NCI-H2081 (cell line): ENCODE measurements at places on chromosomes 1 and 21.

DNA sequence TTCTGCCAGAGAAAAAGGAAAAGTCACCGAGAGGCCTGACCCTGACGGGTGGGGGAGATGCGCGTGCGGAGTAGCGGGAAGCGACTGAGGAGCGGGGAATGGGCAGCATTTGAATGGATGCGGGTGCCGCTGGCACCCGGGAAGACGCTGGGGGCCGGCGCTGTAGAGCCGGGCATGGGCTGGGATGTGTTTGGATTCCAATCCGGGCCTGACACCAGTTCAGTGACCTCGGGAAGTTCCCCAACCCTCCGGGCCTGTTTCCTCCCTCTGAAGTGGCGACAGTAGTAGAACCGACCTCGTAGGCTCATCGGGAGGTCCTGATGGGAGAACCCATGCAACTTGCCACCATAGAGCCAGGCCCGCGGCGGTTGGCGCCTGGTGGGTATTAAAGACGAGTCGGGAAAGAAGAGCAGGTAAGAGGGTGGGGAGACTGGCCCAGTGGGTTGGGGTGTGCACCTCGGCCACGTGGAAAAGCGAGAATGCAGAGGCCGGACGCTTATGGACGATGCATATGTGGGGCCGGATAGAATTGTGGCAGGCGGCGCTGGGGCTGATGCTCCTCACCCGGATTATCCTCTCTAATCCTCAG lies 642 bp upstream of the SLC16A1 start:
- peak; percentile 41 for DNase-seq

DNA sequence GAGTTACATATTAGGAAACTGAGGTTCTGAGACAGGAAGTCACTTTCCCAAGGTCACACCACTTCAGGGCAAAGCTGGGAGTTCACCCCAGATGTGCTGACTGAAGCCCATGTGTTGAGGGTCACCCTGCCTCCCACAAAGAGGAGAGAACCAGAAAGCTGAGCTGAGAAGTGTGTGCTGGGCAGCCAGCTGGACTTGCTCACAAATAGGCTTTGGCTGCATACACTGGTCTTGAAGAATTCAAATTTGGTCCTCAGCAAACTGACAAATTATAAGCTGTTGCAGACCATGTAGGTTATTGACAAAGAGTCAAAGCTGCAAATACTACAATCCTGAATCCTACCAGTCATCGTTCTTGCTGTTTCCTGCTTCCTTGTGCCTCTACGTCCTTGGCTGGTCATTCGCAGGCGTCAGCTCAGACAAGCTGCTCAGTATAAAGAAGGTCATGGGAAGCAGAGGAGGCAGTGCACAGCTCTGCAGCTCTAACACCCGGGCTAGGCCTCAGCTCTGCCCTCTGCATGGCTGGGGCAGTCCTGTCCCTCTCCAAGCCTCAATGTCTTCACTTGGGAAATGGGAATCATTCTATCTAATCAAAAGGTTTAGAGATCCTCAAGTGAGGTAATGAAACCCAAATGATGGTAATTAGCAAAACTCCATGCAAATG lies 40.0 kb downstream of the CDCP2 start:
- no peak for DNase-seq

DNA sequence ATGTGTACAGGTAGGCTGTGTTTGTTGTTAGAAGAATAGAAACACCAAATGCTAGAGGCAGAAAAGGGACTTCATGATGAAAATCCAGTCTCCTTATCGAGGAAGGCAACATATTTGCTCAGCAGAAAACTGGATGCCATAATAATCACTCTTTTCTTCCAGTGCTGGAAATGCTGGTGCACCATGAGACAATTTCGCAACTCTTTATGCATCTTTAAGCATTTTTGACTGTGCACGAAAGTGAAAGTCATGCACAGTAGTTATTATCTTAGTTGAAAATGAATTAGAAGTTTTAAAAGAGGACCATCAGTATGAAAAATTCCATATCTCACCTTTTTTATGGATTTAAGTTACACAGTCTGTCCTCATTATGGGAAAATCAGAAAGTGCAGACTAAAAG lies 29.1 kb downstream of the SMYD2 start:
- DNase-seq: no peak

- DNase-seq: no peak
Observed at GRCh38 chr1:41572224-41572623, 87.7 kb upstream of the EDN2 start.

DNA sequence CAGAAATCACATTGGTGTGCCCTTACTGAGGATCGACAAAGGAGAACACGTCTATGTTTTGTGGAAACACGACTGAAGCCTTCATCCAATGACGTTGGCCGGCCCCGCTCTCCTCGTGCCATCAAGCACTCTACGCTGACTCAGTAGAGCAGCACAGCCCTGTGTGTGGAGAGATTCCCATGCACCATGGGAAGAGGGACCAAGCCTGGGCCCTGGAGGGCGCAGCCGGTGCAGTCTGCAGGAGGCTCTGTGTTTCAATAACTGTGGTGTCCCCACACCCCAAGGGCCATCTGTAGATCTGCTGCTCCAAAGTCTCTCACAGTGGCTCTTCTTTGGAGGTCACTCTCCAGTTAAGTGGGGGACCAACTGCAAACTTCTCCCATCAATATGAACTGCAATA lies 97.4 kb downstream of the KCNJ15 start:
- no peak for DNase-seq

DNA sequence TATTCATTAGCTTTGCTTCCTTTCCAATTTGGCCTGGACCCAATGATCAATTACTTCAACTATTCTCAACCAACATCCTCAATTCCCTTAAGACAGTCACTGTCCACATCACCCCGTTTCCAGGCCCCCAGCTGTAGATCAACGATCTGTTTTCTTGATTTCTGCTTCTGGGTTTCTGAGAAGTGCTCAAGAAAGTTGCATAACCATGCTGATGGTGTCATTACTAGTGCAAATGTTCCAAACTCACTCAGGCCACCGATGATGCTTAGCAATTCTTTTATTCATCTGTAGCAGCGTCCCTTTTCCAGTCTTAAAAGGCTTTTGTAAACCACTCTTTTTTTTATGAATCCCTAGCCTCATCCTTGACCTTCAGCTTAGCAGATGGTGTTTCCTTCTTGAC lies 155.8 kb upstream of the PTGFR start:
- no peak for DNase-seq

- no peak for DNase-seq
Observed at GRCh38 chr1:18581420-18581880, 49.2 kb upstream of the PAX7 start.

- no peak for DNase-seq
Observed at GRCh38 chr1:38052750-38053415, 6.3 kb upstream of the POU3F1 start.

DNA sequence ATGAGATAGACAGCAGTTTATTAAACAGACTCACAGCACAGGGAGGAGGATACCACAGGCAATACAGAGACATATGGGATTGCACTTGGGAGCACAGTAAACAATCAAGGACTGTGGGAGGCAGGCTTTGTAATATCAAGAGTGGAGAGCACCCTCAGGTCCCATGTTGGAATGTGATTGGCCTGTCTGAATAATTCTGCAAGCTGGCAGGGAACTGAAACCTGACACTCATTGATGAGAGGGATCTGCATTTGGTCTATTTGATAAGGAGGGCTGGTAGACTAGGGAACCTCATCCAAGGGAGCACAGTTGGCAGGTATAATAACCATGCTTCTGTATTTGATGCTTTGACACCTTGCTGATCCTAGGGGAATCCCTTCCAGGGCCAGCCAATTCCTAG lies 69.9 kb upstream of the PRMT6 start:
- no peak for DNase-seq
